Retinal pigment epithelial cell (primary cell): ENCODE measurements at places on chromosomes 5 and 9.

GRCh38 chr5:139723986-139724587 is 71.5 kb upstream of the PSD2 start:
- DNase-seq, result no peak

- peak; percentile 84 for DNase-seq
Observed at GRCh38 chr9:120571443-120572257, 8.3 kb downstream of the CDK5RAP2 start.

GRCh38 chr9:68974431-68974830 is 39.5 kb downstream of the PRKACG start:
- DNase-seq, result no peak

GRCh38 chr9:19424176-19424779 is 15.5 kb downstream of the ACER2 start:
- DNase-seq, result no peak

DNA sequence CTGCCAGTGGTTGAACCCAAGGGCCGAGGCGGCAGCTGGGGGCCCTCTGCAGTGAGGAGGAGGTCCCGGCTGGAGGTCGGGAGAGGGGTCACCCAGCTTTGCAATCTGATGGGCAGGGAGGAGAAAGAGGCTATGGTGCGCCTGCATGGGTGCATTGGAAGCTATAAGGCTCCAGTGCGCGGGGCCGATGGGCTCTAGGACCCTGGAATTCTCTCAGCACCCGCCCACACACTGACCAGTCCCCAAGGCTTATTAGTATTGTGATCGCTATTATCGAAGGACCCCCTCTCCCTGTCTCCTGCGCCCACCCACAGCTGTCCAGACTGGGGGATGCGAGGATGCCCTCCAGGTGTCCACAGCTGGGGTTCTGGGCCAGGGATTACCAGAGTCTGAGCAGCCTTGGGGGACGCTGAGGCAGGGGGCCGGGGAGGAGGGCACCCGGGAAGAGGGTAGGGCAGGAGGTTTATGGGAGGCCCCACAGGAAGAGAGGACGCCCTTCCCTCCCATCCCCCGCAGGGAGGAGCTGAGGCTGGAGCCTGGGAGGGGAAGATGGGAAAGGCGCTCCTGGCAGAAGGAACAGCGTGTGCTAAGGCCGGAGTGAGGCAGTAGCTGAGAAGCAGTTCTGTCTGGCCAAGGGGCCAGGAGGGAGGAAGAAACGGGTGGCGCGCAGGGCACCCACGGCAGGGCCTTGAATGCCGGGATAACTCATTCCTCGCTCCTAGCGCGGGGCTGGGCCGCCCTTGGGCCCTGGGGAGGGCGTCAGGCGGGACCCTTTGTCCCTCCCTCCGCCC is 24.2 kb downstream of the C9orf50 start:
- DNase-seq, result no peak

- DNase-seq, result no peak
Observed at GRCh38 chr9:105079457-105079856, 151.5 kb upstream of the ABCA1 start.

GRCh38 chr5:158373608-158374395 is 514.9 kb upstream of the CLINT1 start:
- DNase-seq, result no peak

DNA sequence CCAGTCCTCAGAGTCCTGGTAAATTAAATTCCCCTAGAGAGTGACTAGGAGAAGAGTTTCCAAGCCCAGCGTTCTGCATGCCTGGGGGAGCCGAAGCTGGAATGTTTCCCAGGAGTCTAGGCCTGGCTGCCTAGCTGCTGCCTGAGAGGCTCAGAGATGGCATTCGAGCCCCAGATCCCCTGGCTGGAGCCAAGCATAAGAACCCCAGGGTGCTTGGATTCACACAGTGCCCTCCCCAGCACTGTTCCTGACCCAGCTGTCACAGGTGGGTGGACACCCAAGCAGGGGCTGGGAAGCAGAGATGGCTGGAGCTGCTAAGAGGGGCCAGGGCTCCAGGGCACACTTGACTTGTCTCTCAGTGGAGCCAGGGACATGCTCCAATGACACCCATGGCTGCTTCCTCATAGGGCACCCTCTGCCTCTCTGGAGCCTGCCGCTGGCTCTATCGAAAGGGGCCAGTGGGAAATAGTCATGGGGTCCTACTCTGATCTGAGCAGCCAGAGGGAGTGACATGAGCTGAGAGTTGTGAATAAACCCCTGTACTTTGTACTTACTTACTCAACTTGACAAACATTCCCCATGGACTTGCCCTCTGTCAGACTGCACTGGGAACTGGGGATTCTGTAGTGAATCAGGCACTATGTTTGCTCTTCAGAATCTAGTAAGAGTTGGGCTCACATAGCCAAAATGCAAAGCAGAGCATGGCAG is 62.6 kb upstream of the XPA start:
- DNase-seq, result no peak

GRCh38 chr5:87770601-87771121 is 357.9 kb upstream of the CCNH start:
- DNase-seq, result no peak

GRCh38 chr5:170741801-170742200 is 41.7 kb upstream of the GABRP start:
- no peak for DNase-seq

GRCh38 chr9:93677048-93677571 is 100.7 kb downstream of the PHF2 start:
- no peak for DNase-seq

GRCh38 chr9:92680166-92681119 is 10.5 kb upstream of the IPPK start:
- no peak for DNase-seq
